ENCODE measurements at places on chromosomes 4 and X.

- no peak for DNase-seq
Measured at GRCh38 chr4:113997206-113997605, 17.8 kb upstream of the ARSJ start.

GRCh38 chrX:44061968-44062614 is 88.9 kb upstream of the NDP start:
- DNase-seq = no peak

DNA sequence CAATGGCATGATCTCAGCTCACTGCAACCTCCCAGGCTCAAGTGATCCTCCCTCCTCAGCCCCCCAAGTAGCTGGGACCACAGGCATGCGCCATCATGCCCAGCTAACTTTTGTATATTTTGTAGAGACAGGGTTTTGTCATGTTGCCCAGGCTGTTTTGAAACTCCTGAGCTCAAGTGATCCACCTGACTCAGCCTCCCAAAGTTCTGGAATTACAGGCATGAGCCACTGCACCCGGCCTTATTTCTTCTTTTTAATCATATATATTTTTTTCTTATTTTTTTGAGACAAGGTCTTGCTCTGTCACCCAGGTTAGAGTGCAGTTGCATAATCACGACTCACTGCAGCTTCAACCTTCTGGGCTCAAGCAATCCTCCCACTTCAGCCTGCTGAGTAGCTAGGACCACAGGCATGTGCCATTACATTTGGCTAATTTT is 184.0 kb downstream of the TSPAN5 start:
- DNase-seq = no peak

DNA sequence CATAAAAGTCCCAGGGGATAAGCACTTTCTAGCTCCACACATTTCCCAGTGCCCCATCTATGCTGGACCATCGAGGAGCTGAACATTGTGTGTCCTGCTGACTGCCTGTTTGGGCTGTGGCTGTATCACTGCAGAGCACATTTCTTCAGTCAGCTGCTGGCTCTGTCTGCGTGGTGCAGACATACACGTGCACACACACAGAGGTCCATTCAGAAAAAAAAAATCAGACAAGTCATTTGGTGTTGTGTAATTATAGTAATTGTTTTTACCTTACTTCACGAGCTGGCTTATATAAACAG is 1.1 kb upstream of the PDLIM3 start:
- DNase-seq = no peak

DNA sequence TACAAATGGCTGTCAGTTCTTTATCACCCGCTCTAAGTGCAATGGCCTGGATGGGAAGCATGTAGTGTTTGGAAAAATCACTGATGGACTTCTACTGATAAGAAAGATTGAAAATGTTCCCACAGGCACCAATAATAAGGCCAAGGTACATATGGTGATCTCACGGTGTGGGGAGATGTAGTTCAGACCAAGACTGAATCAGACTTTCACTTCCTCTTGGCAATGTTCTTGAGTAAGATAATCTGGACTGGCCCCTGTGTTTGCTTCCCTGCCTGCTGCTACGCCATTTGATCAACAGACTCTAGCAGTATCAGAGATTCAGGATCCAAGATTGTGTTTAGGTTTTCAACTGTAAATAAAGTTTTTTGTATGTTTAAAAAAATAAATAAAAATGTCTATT is 682.2 kb upstream of the AMOT start:
- no peak for DNase-seq

- no peak for DNase-seq
Measured at GRCh38 chr4:112852601-112853000, 196.9 kb upstream of the ANK2 start.

DNA sequence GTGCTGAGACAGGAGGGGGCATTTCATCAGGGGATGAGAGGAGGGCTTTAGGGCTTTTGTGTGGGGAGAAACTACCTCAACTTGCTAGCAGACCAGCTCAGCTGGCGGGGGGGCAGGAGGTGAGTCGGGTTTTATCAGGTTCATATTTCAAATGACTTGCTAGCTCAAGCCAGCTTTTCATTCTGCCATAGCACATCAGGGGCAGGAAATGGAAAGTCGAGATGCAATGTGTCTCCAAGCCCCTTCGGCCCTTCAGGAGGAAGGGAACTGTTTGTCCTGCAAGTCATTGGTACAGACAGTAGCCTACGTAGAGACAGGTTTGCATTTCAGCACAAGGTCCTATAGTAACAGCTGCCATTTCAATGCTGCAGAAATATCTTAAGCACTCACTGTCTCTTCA is 194.1 kb downstream of the PTTG2 start:
- no peak for DNase-seq

DNA sequence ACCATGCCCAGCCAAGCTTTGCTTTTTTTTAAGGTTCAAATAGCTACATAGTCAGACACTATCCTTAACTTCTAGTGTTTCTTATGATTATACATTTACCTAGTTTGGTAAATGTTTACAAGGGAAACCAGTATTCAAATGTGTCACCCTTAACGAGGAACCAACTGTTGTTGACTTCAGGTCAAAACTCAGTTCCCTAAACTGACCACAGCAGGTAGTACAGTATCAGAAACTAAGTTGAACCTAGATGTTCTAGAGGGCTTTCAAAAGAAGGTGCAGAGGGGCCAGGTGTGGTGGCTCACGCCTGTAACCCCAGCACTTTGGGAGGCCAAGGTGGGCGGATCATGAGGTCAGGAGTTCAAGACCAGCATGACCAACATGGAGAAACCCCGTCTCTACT is 11.3 kb downstream of the GPC4 start:
- no peak for DNase-seq

- DNase-seq = no peak
Measured at GRCh38 chr4:38612646-38613414, 51.2 kb upstream of the KLF3 start.

GRCh38 chr4:126448086-126448845 is 1133.5 kb downstream of the FAT4 start:
- no peak for DNase-seq

DNA sequence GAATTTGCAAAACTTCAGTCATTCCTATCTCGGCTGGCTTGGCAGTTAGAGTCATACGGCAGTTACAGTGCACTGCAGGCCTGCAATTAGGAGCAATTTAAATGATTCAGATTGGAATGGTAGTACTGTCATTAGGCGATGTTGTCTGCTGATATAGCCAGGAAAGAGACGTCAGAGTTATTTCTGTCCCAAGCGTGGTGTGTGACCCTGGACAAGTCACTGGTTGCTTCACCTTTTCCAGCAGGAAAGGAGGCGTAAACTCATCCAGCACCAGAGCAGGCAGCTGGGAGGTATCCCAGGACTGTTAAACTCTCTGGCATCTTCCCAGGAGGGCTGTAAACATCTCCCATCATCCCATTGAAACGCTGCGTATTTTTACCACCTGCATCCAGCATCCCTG is 836 bp upstream of the LNX1 start:
- no peak for DNase-seq

DNA sequence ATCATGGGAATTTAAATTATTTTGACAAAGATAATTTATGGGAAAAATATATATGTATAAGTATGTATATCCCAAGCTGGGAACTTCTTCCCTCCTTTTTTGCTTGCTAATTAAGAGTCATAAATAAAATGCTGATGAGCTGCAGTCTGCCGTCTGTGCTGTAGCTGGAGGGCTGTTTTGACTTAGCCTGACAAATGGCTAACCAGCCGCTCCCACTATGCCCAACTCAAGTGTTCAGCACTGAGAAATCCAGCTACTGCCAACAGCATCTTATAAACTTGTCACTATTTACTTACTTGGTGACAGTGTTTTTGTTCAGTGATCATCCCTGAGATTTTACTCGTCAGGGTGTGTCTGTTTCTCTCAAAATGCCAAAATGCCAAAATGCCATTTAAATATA is 171.2 kb upstream of the PGRMC2 start:
- DNase-seq = no peak

GRCh38 chrX:106802063-106802387 is 448 bp upstream of the TBC1D8B start:
- no peak for DNase-seq

Measured in stimulated activated naive CD4-positive, alpha-beta T cell treated with Interleukin-2 at 50 U/mL for 16 hours (primary cell).